COLO829 (cell line): ENCODE measurements at places on chromosomes 5 and 9.
A peak's percentile ranks its signal among the peaks of the same experiment; 100 is the strongest.

DNA sequence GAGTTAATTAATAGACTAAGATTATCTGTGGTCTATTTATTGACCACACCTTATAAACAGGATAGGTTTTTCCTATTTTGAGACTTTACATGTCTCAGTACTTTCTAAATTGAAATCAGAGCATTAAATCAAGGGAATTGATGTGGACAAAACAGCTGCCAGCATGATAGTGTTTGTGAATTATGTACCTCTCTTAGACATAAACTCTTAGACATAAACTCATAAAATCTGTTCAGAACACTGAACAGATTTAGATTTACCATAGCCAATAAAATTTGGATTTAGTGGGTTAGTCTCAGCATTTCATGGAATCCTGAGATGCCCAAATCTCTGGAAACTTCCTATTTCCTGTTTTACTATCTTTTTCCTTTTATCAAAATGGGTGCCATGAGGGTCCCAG is 11.5 kb upstream of the AGXT2 start:
- no peak for DNase-seq

DNA sequence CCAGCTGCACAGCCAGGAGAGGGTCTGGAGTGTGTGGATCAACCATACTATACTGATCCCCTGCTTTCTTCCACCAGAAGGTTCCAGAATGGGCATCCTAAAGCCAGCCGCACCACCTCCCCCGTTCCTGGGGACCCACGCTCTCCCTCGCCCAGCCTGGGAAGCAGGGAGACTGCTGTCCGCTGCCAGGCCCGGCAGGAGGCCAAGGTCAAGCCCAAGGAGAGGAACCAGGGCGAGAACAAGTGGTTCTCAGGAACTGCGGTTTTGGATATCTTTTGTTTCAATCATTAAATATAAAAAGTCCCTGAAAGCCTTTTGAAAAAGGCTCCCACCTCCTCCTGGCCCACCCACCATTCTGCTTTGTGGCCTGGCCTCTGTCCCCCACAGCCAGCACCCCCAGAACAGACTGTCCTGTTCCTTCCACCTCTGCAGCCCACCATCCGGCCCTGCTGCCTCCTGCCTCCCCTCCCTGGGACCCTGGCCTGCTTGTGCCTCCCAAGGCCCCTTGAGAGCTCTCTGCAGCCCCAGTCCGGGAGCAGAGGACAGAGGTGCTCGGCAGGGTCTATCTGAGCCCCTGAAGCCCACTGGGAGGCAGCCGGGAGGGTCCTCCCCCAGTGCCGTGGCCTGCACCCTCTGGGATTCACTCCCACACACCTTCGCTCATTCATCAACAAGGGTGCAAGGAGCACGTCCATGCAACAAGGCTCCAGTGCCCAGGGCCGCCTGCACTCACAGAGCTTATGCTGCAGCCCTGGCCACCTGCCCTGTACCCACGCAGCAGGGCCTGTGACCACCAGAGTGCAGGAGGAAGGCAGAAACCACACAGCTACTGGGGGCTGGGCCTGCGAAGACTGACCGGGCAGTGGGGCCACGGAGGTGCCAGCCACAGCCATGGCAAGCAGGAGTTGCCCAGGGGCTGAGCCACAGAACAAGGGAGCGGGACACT is 614 bp upstream of the LCN6 start:
- DNase-seq = no peak

- no peak for DNase-seq
Measured at GRCh38 chr5:132648355-132648754, 9.6 kb upstream of the IL13 start.

GRCh38 chr9:71643330-71643729 is 125.0 kb downstream of the CEMIP2 start:
- DNase-seq = no peak

DNA sequence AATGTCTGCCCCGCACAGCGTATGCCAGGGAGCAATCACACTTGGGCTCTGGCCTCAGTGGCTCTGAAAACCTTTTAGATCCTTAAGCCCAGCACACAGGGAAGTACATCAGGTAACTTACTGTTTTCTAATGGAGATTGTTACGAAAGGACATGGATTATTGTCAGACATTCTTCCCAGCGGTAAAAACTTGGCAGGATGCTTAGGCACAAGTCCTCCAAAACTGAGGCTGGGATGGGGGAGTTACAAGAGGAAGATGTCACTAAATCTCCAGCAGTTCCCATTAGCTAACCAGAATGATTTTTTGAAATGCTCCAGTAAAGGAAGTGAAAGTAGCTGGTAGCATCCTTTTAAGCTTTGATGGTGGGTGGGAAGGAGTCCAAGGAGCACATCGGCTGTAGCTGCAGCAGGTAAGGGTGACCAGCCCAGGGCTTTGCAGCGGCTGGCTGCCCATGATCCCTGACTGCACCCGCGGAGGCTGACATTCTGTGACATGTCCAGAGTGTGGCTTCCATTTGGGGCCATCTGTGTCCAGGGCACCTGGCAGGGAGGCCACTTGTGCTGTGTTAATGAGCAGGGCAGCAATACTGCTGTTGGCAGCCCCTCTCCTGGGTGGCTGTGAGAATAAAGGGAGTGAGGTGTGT is 165.8 kb downstream of the GADD45G start:
- DNase-seq = no peak

DNA sequence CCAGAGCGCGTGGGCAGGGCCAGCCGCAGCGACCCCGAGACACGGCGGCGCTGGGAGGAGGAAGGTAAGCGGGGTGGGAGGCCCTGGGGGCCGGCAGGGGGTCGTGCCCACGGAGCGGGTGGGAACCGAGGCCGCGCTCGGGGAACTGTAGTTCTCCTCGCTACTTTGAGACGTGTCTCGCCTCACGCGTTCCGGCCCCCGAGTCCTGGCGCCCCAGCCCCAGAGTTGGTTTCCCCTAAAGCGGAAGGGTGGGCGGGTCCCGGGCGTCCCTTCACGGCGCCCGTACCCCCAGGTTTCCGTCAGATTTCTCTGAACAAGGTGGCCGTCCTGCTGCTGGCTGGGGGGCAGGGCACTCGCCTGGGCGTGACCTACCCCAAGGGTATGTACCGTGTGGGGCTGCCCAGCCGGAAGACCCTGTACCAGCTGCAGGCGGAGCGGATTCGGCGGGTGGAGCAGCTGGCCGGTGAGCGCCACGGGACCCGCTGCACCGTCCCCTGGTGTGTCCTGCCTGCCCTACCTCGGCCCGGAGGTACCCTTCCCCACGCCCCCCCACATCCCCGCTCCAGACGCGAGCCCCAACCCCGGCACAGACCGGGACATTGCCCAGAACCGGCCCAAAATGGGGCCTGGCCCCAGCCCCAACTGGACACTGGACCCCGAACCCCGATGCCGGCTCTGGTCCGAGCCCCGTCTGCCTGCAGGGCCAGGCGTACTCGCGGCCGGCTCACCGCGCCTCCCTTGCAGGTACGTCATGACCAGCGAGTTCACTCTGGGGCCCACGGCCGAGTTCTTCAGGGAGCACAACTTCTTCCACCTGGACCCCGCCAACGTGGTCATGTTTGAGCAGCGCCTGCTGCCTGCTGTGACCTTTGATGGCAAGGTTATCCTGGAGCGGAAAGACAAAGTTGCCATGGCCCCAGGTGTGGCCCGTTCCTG is 709 bp downstream of the UAP1L1 start:
- DNase-seq = no peak

GRCh38 chr9:17905781-17906175 is 326.9 kb downstream of the SH3GL2 start:
- no peak for DNase-seq

- no peak for DNase-seq
Measured at GRCh38 chr5:152170350-152170749, 234.7 kb downstream of the NMUR2 start.

GRCh38 chr9:135419106-135419505 is 60.5 kb upstream of the PPP1R26 start:
- DNase-seq = no peak

DNA sequence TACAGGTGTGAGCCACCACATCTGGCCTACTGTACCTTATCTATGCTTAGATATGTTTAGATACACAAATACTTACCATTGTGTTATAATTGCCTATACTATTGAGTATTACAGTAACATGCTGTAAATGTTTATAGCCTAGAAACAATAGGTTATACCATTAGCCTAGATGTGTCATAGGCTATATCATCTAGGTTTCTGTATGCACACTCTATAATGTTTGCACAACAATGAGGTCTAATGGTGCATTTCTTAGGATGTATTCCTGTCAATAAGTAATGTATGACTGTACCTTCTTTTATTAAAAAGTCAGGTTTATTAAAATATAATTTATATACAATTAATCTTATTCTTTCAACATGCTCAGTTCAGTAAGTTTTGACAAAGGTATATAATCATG is 683.1 kb downstream of the LRRC70 start:
- DNase-seq = no peak

- DNase-seq = no peak
Measured at GRCh38 chr5:181136361-181136955, 5.5 kb upstream of the OR2V1 start.

DNA sequence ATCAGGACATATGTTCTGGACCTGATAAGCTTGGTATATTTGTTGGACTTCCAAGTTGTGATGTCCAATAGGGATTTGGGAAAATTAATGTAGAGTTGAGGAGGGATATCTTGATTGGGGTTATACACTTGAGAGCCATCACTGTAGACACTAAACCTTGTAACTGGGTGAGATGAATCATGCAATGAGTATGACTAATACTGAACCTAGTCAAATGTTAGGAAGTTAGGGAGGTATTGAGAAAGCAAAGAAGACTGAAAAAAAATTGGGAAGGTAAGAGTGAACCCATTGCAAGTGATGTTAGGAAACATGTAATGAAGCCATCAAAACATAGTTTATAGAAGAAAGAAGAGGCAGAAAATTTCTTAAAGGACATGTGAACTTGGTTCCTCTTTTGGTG is 668.4 kb upstream of the CDH9 start:
- no peak for DNase-seq

DNA sequence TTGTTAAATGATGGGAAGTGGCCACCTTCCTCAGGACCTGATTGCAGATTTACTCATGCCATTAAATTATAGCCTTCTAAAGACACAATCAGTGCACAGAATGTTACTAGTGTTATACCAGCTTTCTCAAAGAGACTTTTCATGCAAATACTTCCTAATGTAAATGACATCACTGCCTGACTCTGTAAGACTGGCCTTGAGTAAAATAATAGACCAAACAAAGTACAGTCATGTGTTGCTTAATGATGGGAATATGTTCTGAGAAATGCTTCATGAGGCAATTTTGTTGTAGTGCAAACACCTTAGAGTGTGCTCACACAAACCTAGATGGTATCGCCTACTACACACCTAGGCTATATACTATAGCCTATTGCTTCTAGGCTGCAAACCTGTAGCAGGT is 17.0 kb upstream of the C1QTNF3 start:
- no peak for DNase-seq

DNA sequence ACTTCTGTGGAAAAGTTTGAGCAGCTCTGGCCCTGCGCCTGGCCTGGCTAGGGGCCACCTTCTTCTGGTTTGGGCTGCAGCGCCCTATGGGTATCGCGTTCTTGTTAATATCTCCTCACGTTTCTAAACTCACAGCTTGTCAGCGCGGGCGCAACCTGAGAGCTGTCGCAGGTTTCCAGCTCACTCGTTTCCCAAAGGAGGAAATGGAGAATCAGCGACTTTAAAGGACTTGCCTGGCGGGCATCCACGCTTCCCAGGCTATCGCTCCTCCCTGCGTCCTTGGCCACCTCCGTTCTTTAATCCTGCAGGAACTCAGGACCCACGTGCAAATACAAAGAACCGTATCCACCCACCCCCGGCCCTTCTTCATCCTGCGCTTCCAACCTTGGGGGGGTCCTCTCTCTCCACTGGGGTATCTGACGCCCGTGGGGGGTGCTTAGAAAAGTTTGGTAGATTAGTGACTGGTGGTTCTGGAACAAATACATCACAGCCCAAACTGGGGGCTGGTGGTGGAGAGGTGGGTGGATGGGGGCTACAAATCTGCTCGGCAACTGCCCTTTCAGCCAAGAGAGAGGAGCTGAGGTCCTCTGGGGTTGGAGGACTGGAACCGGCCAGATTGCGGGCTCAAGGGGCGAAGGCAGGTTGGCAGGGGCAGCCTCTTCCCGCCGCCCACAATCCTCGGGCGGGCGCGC is 578 bp upstream of the PSAT1 start:
- peak; percentile 46 for DNase-seq

- no peak for DNase-seq
Measured at GRCh38 chr5:21452449-21452848, 1400.7 kb downstream of the CDH12 start.

- no peak for DNase-seq
Measured at GRCh38 chr5:66949066-66949465, 247.5 kb downstream of the CD180 start.

GRCh38 chr9:38000332-38000731 is 68.7 kb downstream of the SHB start:
- no peak for DNase-seq

DNA sequence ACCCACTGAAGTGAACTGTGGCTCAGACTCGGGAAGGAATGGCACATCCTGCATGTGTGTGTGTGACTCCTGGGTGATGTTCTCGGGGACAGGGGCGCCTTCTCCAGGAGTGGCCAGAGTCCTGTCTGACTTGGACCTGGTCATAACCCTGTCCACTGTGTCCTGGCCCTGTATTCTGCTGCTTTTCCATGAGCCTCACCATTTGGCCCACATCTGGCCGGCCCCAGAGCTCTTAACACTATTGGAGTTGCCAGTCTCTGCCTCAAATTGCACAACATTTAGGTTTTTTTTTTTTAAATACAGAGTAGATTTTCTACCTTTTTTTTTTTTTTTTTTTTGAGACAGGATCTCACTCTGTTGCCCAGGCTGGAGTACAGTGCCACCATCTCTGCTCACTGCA is 278.3 kb upstream of the TUT7 start:
- no peak for DNase-seq

GRCh38 chr5:172793577-172794488 is 22.8 kb upstream of the DUSP1 start:
- no peak for DNase-seq

- DNase-seq = no peak
Measured at GRCh38 chr5:93120051-93120450, 461.0 kb downstream of the NR2F1-AS1 start.

DNA sequence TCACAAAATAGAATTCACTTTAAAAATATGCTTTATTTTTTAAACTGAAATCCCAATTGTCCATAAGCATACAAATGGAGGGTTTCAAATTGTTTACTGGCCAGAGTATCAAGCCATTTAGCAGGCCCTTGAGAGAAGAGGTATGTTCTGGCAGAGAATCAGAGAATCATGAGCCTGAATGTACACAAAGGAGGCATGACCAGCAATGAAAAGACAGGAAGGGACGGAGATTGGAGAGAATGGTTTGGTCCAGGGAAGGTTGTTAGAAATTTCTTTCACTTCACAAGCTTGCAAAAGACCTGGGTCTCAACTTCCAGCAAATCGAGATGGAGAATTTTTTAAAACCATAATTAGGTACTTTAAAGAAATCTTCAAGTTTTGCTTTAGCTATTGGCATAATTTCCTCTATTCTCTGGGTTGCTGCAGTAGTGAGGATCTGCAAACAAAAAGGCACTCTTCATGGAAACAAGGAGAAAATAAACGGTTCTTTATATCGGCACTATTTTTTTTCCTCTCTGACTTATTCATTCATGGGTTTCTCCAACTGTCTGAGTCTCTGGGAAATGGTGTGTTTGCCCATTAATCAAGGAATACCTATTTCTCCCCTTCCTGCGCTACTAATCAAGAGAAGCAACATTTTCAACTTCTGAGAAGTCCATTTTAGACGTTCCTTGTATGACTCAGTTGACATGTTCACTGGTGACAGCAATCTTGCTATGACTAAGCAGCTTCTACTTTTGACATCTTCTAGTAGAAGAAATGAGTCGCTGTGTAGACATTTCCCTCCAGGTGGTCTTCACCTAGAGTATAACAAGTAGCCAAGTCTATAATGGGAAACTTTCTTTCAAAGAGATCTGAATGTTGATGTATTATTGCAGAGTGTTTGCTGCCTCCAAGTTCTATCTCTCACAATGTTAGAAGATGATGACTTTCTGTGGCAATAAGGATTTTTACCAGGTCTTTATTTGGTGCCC is 23.1 kb upstream of the ERCC6L2 start:
- DNase-seq = peak; percentile 67
